ENCODE measurements at places on chromosomes 2 and 18.

- no peak for DNase-seq
Observed at GRCh38 chr2:227634201-227634600, 16.9 kb downstream of the SCYGR4 start.

DNA sequence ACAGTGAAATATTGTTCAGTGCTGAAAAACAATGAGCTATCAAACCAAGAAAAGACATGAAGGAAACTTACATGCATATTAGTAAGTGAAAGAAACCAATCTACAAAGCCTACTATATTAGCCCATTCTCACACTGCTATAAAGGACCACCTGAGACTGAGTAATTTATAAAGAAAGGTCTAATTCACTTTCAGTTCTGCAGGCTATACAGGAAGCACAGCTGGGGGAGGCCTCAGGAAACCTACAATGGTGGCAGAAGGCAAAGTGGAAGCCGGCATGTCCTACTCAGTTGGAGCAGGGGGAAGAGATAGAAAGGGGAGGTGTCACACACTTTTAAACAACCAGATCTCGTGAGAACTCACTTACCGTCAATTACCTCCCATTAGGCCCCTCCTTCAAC lies 232.1 kb downstream of the TMX3 start:
- DNase-seq, result no peak

DNA sequence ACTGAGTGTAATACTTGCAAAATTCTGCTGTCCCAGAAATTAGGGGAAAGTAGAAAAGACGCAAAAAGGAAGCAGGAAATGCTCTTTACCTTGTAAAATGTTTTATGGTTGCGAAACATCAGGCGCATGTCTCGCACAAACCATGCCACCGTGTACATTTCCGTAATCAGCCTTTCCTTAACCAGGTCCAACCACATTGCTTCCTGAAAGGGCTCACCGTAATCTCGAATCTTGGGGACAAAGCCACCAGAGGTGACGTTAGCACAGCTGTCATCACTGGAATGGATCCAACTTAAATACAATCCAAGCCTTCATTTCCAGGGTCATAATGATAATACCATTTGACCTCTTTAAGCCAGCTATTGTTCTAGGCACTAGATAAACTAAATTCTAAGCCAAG lies 49.3 kb downstream of the SP110 start:
- DNase-seq, result peak; percentile 91

DNA sequence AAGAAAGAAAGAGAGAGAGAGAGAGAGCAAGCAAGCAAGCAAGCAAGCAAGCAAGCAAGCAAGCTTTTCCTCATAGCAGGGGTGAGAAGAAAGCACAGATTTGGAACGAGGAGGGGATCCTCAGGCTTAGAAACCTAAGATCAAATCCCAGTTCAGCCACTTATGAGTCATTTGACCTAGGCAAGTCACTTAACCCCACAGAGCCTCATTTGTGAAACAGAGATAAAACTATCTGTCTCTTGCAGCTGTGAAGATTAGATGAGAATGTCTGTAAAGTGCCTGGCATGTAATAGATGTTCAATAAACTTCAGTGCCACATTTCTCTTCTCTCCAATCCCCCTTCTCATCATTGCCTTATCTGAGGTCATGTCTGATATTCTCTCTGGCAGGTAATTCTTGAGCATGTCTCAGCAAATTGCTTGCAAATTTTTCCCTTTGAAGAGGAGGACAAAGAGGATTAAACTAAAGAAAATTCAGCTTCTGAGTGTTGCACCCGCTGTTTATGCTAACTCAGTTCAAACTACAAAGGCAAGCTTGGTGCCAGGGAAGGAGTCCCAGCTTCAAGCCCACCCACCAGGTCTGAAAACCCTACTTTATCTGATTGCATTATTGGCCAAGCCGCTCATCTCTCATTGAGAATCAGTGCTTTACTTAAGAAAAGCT lies 20.3 kb downstream of the ALK start:
- no peak for DNase-seq

GRCh38 chr2:159071190-159071915 lies 102.9 kb downstream of the TANC1 start:
- no peak for DNase-seq

DNA sequence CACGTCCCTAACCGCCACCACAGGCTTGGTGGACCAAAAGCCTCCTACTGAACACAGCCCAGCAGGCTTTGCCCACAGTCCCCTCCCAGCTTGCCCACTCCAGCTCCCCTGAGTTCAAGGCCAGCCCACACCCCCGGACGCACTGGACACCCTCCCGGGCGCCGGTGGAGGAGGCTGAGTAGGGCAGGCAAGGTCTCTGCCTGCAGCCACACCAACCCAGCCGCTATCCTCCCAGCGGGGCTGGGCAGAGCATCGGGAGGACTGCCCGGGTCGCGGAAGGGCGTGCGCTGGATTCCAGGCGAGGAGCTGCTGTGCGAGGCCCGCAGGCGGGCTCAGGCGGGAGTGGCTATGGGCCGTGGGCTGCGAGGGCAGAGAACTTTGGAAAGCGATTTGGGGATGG lies 49.5 kb downstream of the PLEKHB2 start:
- DNase-seq, result no peak

- no peak for DNase-seq
Observed at GRCh38 chr18:10443001-10443400, 11.4 kb upstream of the APCDD1 start.

DNA sequence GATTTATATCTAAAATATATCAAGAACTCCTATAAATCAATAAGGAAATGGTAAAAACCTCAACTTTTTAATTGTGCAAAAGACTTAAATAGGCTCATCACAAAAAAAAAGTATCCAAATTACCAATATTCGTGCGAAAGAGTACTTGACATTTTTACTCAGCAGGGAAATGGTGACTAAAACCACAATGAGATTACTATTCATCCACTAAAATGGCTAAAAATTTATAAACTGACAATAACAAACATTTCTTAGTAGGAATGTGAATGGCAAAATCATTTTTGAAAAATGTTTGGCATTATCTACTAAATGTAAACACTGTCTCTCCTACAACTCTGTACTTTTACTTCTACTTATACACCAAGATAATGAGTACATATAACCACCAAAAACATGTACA lies 184.8 kb upstream of the RND3 start:
- no peak for DNase-seq

- no peak for DNase-seq
Observed at GRCh38 chr2:27154488-27154887, 5.7 kb downstream of the TCF23 start.

DNA sequence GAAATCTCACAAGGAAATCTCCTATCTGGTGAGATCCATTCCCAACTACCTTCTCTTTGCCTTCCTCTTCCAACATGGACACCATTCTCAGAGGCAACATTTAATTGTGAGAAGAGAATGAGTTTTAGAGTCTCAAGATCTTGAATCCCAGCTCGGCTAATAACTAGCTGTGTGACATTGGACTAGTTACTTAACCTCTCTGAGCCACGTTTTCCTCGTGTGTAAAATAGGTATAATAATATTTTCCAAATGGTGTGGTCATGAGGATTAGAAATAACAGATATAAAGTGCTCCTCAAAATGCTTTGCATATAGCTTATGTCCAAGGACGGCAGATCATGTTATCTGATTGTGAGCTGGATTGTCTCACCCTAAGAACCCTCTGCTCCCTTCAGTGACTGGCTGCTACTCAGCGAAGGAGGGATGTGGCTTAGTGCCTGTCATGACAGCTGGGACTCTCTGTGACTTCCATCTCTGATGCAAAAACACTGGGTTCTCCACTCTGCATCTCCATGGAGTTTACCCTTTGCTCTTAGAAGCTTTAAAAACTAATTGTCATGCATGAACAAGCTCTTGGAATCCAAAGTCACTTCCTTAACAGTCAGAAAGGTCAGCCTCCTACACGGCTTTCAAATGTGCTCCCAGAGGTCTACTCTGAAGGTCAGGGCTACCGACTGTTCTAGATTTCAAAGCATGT lies 38.4 kb upstream of the MRPL19 start:
- DNase-seq, result no peak

- peak; percentile 69 for DNase-seq
Observed at GRCh38 chr18:45997700-45998151, 30.6 kb upstream of the EPG5 start.

- DNase-seq, result no peak
Observed at GRCh38 chr2:152385650-152386049, 50.7 kb downstream of the FMNL2 start.

GRCh38 chr2:128796321-128796720 lies 477.7 kb upstream of the HS6ST1 start:
- no peak for DNase-seq

GRCh38 chr18:7456376-7456775 lies 110.7 kb upstream of the PTPRM start:
- no peak for DNase-seq

DNA sequence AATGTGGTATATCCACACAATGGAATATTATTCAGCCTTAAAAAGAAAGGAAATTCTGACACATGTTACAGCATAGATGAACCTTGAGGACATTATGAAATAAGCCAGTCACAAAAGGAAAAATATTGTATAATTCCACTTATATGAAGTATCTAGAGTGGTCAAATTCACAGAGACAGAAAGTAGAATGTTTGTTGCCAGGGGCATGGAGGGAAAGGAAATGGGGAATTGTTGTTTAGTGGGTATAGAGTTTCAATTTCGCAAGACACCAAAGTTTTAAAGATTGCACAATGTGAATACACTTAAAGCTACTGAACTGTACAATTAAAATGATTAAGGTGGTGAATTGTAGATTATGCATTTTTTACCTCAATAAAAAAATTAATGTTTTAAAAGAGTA lies 92.9 kb downstream of the TXNL1 start:
- DNase-seq, result no peak

- DNase-seq, result no peak
Observed at GRCh38 chr2:191050640-191050987, 36.6 kb upstream of the STAT1 start.

GRCh38 chr2:22273853-22274252 lies 1111.1 kb upstream of the KLHL29 start:
- DNase-seq, result no peak

DNA sequence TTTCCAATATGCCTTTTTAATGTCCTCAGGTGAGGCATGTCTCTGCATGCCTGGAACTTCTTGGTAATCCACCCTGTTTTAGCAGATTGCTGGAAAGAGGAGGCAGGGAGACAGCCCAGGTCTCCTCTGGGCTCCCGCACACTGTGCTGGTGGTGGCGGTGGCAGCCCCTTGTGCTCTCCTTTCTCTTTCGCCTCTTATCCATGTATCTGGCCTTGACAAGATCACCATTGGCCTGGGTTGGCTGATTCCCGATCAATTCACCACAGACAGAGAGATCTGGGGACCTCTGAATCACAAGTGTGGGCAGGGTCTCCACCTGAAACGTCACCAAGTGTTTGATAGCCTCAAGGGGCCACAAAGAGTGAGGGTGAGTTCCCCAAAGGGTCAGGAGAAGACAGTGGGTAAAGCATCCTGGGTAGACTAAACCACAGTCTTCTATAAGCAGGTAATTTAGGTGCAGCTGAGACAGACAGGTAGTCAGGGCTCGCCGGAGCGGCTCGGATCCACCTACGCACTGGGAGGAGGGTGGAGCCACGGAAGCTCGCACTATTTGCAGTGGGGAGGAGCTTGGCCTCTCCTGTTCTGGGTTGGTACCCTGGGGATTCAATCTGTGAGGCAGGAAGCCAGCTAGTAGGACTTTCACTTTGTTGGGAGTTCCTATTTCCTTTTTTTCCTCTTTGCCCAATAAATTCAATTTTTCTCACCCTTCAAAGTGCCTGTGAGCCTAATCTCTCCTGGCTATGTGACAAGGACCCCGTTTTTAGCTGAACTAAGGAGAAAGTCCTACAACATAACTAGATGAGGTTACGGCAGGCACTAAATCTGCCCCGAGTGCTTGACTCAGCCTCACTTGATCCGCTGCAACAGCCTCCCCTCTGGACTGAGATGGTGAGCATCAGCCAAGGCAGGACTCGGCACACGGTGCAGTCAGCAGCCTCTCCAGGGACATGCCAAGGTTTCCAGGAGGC lies 57.6 kb downstream of the SLC4A3 start:
- no peak for DNase-seq

GRCh38 chr18:24633121-24633520 lies 172.7 kb downstream of the HRH4 start:
- DNase-seq, result no peak

DNA sequence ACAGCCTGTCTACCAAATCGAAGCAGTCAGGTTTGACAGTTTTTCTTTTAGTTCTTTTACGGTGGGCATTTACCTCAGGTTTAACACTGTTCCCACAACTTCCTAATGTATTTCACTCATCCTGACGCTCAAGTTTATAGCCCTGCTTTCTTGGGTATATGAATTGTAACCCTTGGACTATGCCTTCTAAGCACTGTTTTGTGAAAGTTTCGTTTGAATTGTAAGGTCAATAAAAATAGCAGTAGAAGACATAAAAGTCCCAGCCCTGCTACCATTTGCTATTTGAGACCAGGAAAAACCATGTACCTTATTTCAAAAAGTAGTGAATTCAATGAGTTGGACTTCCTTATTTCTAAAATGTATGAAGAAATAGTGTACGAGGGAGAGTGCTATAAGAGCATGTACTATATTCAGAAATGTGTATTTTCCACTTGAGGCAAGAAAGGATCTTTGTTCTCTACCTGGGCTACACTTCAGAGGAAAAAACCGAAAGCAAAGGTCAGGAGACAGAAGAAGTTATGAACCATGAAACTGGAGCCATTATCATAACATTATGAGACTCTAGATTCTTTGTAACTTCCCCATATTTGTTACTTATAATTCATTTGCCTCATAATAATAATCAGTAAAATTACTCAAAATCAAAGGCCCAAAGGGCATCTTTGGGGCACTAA lies 1.9 kb upstream of the ZC3H15 start:
- peak; percentile 21 for DNase-seq

- no peak for DNase-seq
Observed at GRCh38 chr2:9217838-9218770, 11.5 kb downstream of the ASAP2 start.

DNA sequence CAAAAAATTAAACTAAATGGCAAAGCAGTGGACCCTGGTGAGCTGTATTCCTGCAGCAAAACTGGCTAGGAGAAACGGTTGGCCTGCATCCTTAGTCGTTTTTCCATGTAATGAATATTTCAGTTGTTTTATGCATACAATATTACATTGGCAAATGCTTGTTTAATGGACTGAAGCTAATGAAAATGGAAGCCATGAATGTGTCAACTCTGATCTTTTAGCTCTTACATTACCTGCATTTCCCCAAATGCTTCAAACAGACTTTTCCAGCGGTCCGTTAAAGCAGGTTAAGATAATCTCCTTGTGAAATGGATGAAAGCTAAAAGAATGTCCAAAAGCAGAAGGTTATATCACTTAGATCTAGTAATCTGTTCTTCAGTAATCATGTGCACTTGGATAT lies 686.3 kb upstream of the SETBP1 start:
- DNase-seq, result no peak

DNA sequence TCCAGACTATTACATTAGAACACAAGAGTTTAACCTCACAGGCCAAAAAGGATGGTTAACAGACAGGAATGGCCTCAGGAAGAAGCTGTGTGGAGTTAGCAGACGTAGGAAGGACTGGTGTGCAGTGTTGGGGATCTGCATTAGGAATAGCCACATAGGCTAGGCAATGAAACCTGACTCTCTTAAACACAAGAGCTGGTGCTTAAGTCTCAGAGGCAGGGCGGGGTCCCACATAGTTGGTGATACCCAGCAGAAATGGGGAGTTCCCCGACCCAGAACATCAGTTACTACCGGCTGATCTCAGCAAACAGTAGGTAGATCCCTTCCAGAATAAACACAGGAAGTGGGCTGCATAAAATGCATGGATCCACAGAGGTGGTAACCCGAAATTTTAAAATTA lies 64.1 kb downstream of the CCDC93 start:
- DNase-seq, result no peak

GRCh38 chr2:238274152-238274865 lies 14.1 kb downstream of the PER2 start:
- DNase-seq, result no peak
